ENCODE measurements at places on chromosomes 13 and 19. TPM values are rescaled to one million over a fixed set of nuclear protein-coding genes. Genes with fewer than 3 reads are reported as not detected.
A peak's percentile ranks its signal among the peaks of the same experiment; 100 is the strongest.

Gene ZNF382
- total RNA-seq = 12.4 TPM

Gene FFAR1
- not detected for total RNA-seq

Gene TEX29
- 0.40 TPM for total RNA-seq

DNA sequence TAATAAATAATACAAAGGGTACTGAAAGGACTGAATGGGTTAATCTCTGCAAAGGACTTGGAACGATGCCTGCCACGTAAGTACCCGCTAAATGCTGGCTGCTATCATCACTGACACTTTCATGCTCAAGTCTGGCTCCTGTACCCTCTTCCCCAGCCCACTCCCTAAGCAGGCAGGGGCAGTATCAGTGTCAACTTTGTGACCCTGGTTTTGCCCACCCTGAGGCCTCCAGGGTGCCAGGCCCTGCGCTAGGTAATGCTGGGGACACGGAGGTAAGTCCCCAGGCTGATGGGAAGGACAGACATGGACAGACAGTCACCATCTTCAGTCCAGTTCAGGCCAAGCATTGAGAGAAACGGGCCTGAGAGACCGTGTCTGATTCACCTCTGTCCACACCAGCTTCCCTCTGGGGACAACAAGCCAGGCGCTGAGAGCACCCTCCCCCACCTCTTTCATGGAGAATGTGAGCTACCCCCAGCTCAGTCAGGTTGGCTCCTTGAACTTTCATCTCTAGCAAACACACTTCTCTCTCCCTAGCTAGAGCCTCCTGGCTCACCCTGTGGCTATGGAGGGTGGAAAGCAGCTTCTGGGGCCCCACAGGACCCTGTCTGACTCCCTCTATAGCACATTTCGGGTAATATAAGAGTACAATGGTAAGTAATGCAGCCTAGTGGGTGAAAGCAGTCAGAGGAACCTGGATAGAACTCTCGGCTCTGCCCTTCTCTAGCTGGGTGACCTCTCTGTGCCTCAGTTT, 800 bp downstream of the ETFB start:
- peaks cover 58% of the 10 kb centered on the region for H3K4me1 ChIP-seq
- peak overlapping the region; percentile 97 for H3K4me3 ChIP-seq
- peak; percentile 51 for DNase-seq
- no peaks in the 10 kb centered on the region for H3K27me3 ChIP-seq
- H3K27ac ChIP-seq = peak overlapping the region; percentile 98

GRCh38 chr19:15551293-15552004, 43.1 kb downstream of the CYP4F22 start:
- DNase-seq = peak; percentile 81
- H3K4me3 ChIP-seq = peak overlapping the region; percentile 77
- peak overlapping the region; percentile 81 for H3K27ac ChIP-seq
- H3K36me3 ChIP-seq = no peaks in the 10 kb centered on the region

- peaks cover 18% of the 10 kb centered on the region for H3K36me3 ChIP-seq
- no peaks in the 10 kb centered on the region for H3K4me1 ChIP-seq
- DNase-seq = no peak
- no peak overlapping the region for H3K4me3 ChIP-seq
- H3K27me3 ChIP-seq = no peaks in the 10 kb centered on the region
Observed at GRCh38 chr13:49731766-49732165, 40.5 kb upstream of the EBPL start.

DNA sequence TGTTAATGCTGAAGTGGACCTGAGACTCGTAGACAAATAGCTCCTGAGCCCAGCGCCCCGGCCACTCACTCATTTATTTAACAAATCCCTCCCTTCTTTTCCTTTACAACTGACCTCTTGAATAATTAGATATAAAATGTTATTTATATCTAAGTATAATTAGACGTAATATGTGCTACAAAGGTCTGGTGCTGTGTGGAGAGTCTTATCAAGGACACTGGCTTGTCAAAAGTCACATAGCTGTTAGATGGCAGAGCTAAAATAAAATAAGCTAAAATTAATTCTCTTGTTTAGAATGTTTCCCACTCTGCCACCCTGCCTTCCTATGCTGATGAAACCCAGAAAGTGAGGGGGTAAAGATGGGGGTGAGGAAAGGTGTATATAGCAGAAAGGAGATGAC, 73.0 kb upstream of the FAM216B start:
- peaks cover 34% of the 10 kb centered on the region for H3K27me3 ChIP-seq
- no peak for DNase-seq
- H3K4me1 ChIP-seq = no peaks in the 10 kb centered on the region
- H3K4me3 ChIP-seq = no peak overlapping the region

GRCh38 chr13:113293686-113294085, 3.4 kb upstream of the LAMP1 start:
- H3K27ac ChIP-seq = no peak overlapping the region
- H3K36me3 ChIP-seq = peaks cover 6% of the 10 kb centered on the region
- peaks cover 27% of the 10 kb centered on the region for H3K4me1 ChIP-seq
- no peak overlapping the region for H3K4me3 ChIP-seq
- H3K27me3 ChIP-seq = peaks cover 69% of the 10 kb centered on the region

DNA sequence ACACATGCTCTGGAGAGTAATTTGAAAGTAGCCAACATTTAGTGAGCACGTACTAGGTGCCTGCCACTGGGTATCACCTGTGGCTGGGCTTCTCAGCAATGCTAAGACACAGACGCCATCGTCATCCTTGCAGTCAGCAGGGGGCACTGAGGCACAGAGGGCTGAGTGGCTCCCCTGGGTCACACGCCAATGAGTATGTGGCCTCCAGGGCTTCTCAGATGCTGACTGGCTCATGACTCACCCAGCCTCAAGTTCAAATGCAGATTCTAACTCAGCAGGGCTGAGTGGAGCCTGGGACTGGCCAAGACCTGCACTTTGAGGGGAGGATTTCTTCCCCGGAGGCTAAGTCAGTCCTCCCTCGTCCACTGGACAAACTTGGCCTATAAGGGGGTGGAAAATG, 115.1 kb upstream of the CACNA1A start:
- DNase-seq = no peak
- no peak overlapping the region for H3K27ac ChIP-seq
- peaks cover 39% of the 10 kb centered on the region for H3K27me3 ChIP-seq
- no peaks in the 10 kb centered on the region for H3K4me1 ChIP-seq

DNA sequence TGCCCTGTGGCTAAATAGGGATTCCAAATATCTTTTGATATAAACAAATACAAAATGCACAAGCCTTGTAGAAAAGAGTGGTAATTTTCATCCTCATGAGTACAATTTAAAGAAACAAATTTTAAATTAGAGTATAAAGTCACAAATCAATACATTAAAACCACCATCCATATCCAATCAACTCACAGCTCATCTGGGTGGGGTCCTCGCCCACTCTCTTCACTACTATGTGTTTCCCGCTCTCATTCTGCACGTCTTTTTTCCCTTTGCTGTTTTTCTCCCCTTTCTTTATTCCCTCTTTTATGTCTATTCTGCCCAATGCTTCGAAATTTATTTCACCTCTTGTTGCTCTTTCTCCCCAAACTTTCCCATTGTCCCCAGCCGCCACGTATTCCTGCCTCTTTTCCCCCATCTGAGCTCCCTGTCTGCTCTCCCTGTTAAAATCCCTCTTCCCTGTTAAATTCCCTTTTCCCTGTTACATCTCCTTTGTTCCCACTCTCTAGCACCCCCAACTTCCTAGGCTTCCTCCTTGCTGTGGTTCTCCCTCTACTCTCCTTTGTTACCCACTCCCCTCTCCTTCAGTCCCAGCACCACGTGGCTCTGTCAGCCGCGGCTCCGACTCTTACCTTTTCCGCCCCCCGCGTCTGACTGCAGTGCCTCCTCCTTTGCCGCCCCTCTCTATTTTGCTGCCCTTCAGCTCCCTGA, 1.3 kb downstream of the ZNF616 start:
- peak overlapping the region; percentile 98 for H3K4me3 ChIP-seq
- H3K4me1 ChIP-seq = peaks cover 18% of the 10 kb centered on the region
- DNase-seq = peak; percentile 41
- peak overlapping the region; percentile 96 for H3K27ac ChIP-seq
- peaks cover 42% of the 10 kb centered on the region for H3K36me3 ChIP-seq

All from activated CD8-positive, alpha-beta memory T cell treated with anti-CD3 and anti-CD28 coated beads, Interleukin-2, amount 10 ng/mL, durations not matched to agents 7 days and 5 days (primary cell).